Thoracic aorta (tissue), 2 donors: ENCODE measurements at places on chromosomes 7 and 10. TPM values are rescaled to one million over a fixed set of nuclear protein-coding genes. Genes with fewer than 3 reads are reported as not detected.

Gene ABCC2
- total RNA-seq, result 0.71 TPM

Gene MEIG1
- not detected for total RNA-seq

Gene PHTF2
- 45.9 TPM for total RNA-seq

Gene POLR2J2
- total RNA-seq, result 3.4 TPM

Gene CH25H
- total RNA-seq, result 5.6 TPM

Gene TUBB8
- not detected for total RNA-seq

Gene CHST3
- 80.6 TPM for total RNA-seq

Gene ADRB1
- 0.42 TPM for total RNA-seq

Gene CRTAC1
- total RNA-seq, result 5.2 TPM

Gene BLVRA
- total RNA-seq, result 46.4 TPM

Gene TMEM273
- total RNA-seq, result 14.8 TPM

Gene C10orf105
- not detected for total RNA-seq

Gene LRRC27
- total RNA-seq, result 3.2 TPM

Gene OR2A5
- total RNA-seq, result not detected

Gene CTAGE4
- 1.6 TPM for total RNA-seq

Gene FZD8
- total RNA-seq, result 12.4 TPM

Gene PRKCQ
- total RNA-seq, result 0.42 TPM

Gene BAMBI
- total RNA-seq, result 14.9 TPM

Gene TCAF2
- total RNA-seq, result 2.2 TPM

Gene VSTM4
- total RNA-seq, result 24.4 TPM

Gene CCDC126
- total RNA-seq, result 8.8 TPM

Gene ACTL6B
- not detected for total RNA-seq

Gene RNF32
- total RNA-seq, result not detected

Gene PCLO
- total RNA-seq, result 0.78 TPM

Gene SEMA3D
- total RNA-seq, result 18.5 TPM

Gene ARMC3
- total RNA-seq, result not detected

Gene ZNF775
- total RNA-seq, result 4.2 TPM

Gene ADARB2
- 3.1 TPM for total RNA-seq

Gene COL28A1
- total RNA-seq, result 3.0 TPM

Gene PLAU
- 8.1 TPM for total RNA-seq

Gene CELF2
- 73.5 TPM for total RNA-seq

Gene SKAP2
- total RNA-seq, result 29.0 TPM

Gene BEND7
- 38.5 TPM for total RNA-seq

Gene CHST15
- total RNA-seq, result 34.0 TPM

Gene GOLGA7B
- total RNA-seq, result 0.07 TPM

Gene TAF3
- total RNA-seq, result 7.2 TPM

Gene PRR15
- 6.0 TPM for total RNA-seq

Gene DNAJB9
- 53.9 TPM for total RNA-seq

Gene SPDYE11
- not detected for total RNA-seq

Gene RSPH10B
- not detected for total RNA-seq

Gene ZNF25
- total RNA-seq, result 22.9 TPM

Gene SPDYE2
- not detected for total RNA-seq

Gene ZNHIT1
- total RNA-seq, result 53.2 TPM

Gene PRKG1
- 381 TPM for total RNA-seq

Gene SUGCT
- 3.3 TPM for total RNA-seq

Gene CNNM1
- 0.68 TPM for total RNA-seq

Gene PKD2L1
- total RNA-seq, result not detected

Gene FUOM
- 13.1 TPM for total RNA-seq

Gene PROSER2
- total RNA-seq, result 6.2 TPM

Gene GBX1
- not detected for total RNA-seq

Gene COL17A1
- 0.95 TPM for total RNA-seq

Gene ALOX5
- total RNA-seq, result 64.1 TPM

Gene CCDC186
- total RNA-seq, result 15.2 TPM

Gene INMT
- total RNA-seq, result 137 TPM

Gene BMI1
- total RNA-seq, result 79.4 TPM

Gene ANKRD61
- total RNA-seq, result not detected

Gene NPFFR1
- not detected for total RNA-seq

Gene SLC16A9
- total RNA-seq, result 1.8 TPM
